Renal pelvis (tissue), 12 donors: ENCODE measurements at places on chromosomes 13 and 19. TPM values are rescaled to one million over a fixed set of nuclear protein-coding genes. Genes with fewer than 3 reads are reported as not detected.

TMEM190 gene
- 0.81 TPM for polyA plus RNA-seq

C19orf85 gene
- not detected for polyA plus RNA-seq

SYNGR4 gene
- polyA plus RNA-seq = 0.88 TPM

CGB3 gene
- polyA plus RNA-seq = not detected

IFNL1 gene
- polyA plus RNA-seq = not detected

MEIOSIN gene
- polyA plus RNA-seq = not detected

KLK15 gene
- not detected for polyA plus RNA-seq

TYROBP gene
- polyA plus RNA-seq = 9.7 TPM

CAMSAP3 gene
- polyA plus RNA-seq = 28.6 TPM

KLHL26 gene
- 7.6 TPM for polyA plus RNA-seq

ACP7 gene
- 0.29 TPM for polyA plus RNA-seq

ABHD13 gene
- polyA plus RNA-seq = 13.5 TPM

SPRY2 gene
- polyA plus RNA-seq = 64.9 TPM

ELSPBP1 gene
- polyA plus RNA-seq = 0.37 TPM

SBK2 gene
- polyA plus RNA-seq = 0.99 TPM

CDX2 gene
- polyA plus RNA-seq = not detected

ZNF222 gene
- polyA plus RNA-seq = 10.3 TPM

ZNF730 gene
- 10.5 TPM for polyA plus RNA-seq

ELANE gene
- polyA plus RNA-seq = 0.25 TPM

TMEM238 gene
- 0.91 TPM for polyA plus RNA-seq

LILRB2 gene
- polyA plus RNA-seq = 0.95 TPM

NOTCH3 gene
- polyA plus RNA-seq = 106 TPM

FCER2 gene
- 0.12 TPM for polyA plus RNA-seq

MAB21L1 gene
- polyA plus RNA-seq = not detected

ERF gene
- 96.3 TPM for polyA plus RNA-seq

TMEM221 gene
- 2.5 TPM for polyA plus RNA-seq

ZNF649 gene
- 29.8 TPM for polyA plus RNA-seq

KCNRG gene
- 2.3 TPM for polyA plus RNA-seq

OR7G2 gene
- polyA plus RNA-seq = 0.13 TPM

SLC7A10 gene
- polyA plus RNA-seq = 0.24 TPM

LIN37 gene
- polyA plus RNA-seq = 13.1 TPM

EPSTI1 gene
- 11.1 TPM for polyA plus RNA-seq

ZNF426 gene
- 19.2 TPM for polyA plus RNA-seq

RUBCNL gene
- 3.3 TPM for polyA plus RNA-seq

LRRC8E gene
- 4.1 TPM for polyA plus RNA-seq

NMRK2 gene
- polyA plus RNA-seq = not detected

ETV2 gene
- polyA plus RNA-seq = 2.7 TPM

MFSD12 gene
- polyA plus RNA-seq = 76.0 TPM

NLRP5 gene
- not detected for polyA plus RNA-seq

TTC9B gene
- polyA plus RNA-seq = 0.34 TPM

TUBGCP3 gene
- polyA plus RNA-seq = 36.0 TPM

CEACAM8 gene
- polyA plus RNA-seq = 0.08 TPM

COL4A1 gene
- polyA plus RNA-seq = 465 TPM

ACTL9 gene
- not detected for polyA plus RNA-seq

ACER1 gene
- polyA plus RNA-seq = 0.12 TPM

ZNF414 gene
- 25.4 TPM for polyA plus RNA-seq

STOML3 gene
- polyA plus RNA-seq = 0.06 TPM

C1QTNF9 gene
- polyA plus RNA-seq = 0.24 TPM

SRRM5 gene
- 1.8 TPM for polyA plus RNA-seq

ZNF573 gene
- polyA plus RNA-seq = 10.3 TPM

POU2F2 gene
- 1.2 TPM for polyA plus RNA-seq

CHST8 gene
- 0.52 TPM for polyA plus RNA-seq

DPY19L3 gene
- polyA plus RNA-seq = 54.4 TPM

FGF9 gene
- 15.2 TPM for polyA plus RNA-seq

GRK1 gene
- polyA plus RNA-seq = 0.06 TPM

PSPN gene
- polyA plus RNA-seq = 3.3 TPM

SLC5A5 gene
- polyA plus RNA-seq = 0.09 TPM

RAB3D gene
- polyA plus RNA-seq = 18.1 TPM

SPACA4 gene
- polyA plus RNA-seq = 0.24 TPM
